A549 (cell line): ENCODE measurements at places on chromosomes 2 and 18.
A peak's percentile ranks its signal among the peaks of the same experiment; 100 is the strongest.

GRCh38 chr18:57687970-57688369 lies 66.3 kb upstream of the NARS1 start:
- no peak for DNase-seq

- no peak for DNase-seq
Measured at GRCh38 chr18:42614619-42615293, 500.7 kb downstream of the RIT2 start.

- no peak for DNase-seq
Measured at GRCh38 chr18:4854671-4855070, 342.4 kb downstream of the AKAIN1 start.

- DNase-seq, result no peak
Measured at GRCh38 chr18:60406721-60407120, 34.1 kb upstream of the MC4R start.

GRCh38 chr2:152961351-152961750 lies 242.9 kb downstream of the ARL6IP6 start:
- no peak for DNase-seq

GRCh38 chr2:46779447-46779941 lies 136.1 kb downstream of the MCFD2 start:
- DNase-seq, result no peak

GRCh38 chr2:178331474-178332432 lies 119.2 kb downstream of the PRKRA start:
- no peak for DNase-seq

DNA sequence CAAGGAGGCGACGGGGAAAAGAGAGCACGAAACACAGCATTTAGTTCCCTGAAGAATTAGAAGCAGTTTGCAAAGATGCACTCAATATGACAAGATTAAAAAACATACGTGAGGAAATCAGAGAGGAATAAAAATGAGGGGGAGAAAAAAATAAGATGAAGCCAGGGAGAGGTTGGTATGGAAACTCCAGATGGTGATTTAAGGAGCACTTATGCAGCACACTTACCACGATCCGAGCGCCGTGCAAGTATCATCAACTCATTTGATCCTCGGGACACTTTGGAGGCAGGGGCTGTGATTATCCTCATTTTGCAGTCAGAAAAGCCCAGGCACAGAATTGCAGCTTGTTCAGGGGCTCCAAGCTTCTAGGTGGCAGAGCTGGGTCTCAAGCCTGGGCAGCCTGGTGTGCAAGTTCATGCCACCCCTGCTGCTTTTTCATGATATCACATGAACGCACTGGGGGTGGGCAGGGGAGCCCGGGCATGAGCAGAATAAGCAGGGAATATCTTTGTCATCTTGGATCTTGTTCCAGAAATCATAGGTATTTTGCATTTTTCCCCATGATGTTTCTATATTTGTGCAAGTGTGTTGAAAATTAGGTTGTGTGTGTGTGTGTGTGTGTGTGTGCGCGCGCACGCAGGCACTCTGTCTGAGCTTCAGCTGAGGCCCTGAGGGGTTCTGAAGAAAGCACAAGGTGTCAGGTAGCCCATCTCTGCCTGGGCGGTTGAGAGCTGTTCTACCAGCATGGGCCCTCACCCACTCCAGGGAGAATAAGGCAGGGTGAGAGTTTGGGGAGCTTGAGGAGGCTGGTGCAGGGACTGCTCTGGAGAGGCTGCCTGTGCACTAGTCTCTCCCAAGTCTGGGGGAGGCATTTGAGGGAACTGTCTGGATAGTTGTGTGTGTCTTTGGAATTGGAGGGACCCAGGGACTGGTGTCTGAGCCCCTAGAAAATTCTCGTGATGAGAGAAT lies 25.0 kb upstream of the PDIA6 start:
- DNase-seq, result no peak

- DNase-seq, result peak; percentile 85
Measured at GRCh38 chr2:41828052-41828643, 219.7 kb upstream of the PKDCC start.

GRCh38 chr2:116716038-116716437 lies 1098.5 kb upstream of the DDX18 start:
- no peak for DNase-seq

DNA sequence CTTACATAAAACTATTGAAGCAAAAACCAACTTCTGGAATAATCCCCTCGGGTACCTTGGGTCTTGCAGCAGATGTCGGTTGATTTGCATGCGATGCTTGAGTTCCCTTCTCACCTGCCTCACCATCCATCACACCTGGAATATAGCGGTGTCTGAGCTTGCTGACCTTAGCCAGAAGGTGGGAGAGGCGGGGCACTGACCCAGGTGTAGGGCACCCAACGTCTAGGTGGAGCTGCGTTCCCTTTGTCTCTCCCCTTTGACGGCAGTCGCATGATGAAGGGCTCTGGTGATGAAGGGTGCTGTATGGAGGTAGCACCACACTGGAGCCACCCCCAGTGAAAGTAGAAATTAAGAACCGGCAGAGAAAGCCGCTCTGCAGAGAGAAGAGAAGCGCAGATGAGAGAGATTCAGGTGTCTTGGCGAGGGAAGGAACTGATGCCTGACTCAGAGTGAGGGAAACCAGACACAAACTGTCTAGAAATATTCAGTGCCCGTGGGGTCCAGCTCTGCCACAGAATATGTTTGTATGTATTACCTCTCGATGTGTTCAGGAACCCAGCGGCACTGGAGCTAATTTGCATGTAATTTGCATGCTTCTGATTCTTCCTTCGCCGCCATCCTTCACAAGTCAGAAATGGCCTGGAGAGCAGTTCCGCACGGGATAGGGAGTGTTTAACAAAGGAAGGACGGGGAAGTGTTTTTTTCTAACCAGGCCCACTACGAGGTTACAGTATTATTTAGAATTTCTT lies 19.4 kb upstream of the MBP start:
- DNase-seq, result no peak

DNA sequence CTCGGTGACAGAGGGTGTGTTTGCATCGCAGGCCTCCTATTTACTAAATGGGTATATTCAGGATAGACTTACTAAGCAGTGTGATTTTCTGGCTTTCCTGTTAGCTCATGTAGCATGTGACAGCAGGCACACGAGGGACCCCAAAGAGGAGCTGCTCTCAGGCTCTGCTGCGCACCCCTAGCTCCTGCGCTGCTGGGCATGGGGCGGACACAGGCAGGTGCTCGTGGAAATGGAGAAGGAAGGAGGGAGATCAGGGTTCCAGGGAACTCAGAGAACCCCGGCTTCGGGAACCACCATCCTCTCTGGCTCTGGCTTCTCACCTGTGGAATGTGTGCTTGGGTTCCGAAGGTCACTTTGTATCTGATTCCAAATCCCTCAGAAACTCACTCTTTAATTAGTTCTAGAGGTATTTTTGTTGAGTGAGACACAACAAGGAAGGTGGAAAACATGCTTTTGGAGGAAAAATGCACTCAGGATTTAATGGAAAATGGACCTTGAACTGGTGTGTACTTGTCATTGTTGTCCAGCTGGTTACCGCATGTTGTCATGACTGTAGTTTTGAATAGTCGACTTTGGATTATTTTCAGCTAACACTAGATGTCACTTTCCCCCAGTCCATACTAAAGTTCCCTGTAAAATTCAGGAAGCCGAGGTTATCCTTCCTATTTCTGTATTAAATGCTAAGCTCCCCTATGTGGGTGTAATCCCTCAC lies 3.5 kb downstream of the SNTG2 start:
- peak; percentile 20 for DNase-seq

DNA sequence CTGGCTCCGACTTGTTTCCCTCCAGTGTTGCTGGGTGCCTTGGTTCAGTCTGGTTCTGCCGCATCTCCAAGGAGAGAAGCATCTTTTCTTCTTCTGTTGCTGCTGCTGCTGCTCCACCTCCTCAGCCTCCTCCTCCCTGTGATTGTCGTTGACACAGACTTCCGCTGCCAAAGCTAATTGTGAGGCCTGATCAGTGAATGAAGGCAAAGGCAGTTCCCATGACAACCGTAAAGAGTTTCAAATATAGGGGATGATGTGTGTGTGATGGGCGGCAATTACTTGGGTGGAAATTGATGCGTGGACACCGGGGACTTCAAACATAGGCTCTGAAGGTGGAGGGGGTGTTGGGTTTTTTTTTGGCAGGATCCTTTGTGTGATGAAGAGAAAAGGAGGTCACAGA lies 13.7 kb downstream of the TET3 start:
- DNase-seq, result no peak

DNA sequence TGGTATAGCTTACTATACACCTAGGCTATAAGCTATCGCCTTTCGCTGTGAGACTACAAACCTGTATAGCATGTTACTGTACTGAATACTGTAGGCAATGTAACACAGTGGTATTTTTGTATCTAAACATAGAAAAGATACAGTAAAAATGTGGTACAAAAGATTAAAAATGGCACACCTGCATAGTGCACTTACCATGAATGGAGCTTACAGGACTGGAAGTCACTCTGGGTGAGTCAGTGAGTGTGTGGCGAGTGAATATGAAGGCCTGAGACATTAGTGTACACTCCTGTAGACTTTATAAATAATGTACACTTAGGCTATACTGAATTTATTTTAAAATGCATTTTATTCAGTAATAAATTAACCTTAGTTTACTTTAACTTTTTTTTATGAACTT lies 258.2 kb upstream of the SP5 start:
- no peak for DNase-seq

GRCh38 chr2:19839438-19839837 lies 62.3 kb downstream of the TTC32 start:
- no peak for DNase-seq

GRCh38 chr2:132665401-132666140 lies 4.4 kb downstream of the LYPD1 start:
- no peak for DNase-seq

DNA sequence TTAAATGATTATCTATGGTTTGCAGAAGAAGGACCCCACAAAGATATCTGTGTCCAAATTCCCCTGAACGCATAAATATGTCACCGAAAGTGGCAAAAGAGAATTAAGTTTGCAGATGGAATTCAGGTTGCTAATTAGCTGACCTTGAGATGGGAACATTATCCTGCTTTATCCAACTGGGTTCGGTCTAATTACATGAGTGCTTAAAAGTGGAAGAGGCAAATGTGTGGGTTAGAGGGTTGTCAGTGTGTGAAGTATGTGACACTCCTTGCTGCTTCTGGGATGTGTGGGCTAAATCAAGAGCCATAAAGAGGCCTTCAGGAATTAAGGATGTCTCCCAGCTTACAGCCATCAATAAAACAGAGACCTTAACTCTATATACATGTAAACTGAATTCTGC lies 53.5 kb downstream of the CDH19 start:
- no peak for DNase-seq

- DNase-seq, result no peak
Measured at GRCh38 chr2:186913870-186914269, 64.9 kb upstream of the ZSWIM2 start.

DNA sequence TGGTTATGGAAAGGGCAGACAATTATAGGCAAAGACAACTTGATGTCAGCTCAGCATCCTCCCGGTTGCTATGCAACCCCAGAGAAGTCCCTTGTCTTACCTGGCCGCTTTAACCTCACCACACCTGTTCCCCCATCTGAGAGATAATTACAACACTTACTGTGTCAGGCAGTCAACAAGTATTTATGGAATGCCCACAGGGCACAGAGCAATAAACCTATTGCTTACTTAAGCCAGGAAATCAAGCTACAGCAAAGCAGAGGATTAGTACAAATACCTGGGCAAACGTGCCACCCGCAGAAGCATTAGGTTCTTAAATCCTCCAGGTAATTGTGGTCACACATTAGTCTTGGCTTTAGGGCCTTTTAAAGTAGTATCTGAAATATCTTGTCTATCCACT lies 320.4 kb upstream of the REV1 start:
- DNase-seq, result no peak

GRCh38 chr2:230972046-230972445 lies 23.9 kb upstream of the SPATA3 start:
- no peak for DNase-seq

GRCh38 chr2:221142341-221142740 lies 429.8 kb downstream of the EPHA4 start:
- DNase-seq, result no peak

- peak; percentile 25 for DNase-seq
Measured at GRCh38 chr18:23740105-23740830, 51.0 kb downstream of the LAMA3 start.

DNA sequence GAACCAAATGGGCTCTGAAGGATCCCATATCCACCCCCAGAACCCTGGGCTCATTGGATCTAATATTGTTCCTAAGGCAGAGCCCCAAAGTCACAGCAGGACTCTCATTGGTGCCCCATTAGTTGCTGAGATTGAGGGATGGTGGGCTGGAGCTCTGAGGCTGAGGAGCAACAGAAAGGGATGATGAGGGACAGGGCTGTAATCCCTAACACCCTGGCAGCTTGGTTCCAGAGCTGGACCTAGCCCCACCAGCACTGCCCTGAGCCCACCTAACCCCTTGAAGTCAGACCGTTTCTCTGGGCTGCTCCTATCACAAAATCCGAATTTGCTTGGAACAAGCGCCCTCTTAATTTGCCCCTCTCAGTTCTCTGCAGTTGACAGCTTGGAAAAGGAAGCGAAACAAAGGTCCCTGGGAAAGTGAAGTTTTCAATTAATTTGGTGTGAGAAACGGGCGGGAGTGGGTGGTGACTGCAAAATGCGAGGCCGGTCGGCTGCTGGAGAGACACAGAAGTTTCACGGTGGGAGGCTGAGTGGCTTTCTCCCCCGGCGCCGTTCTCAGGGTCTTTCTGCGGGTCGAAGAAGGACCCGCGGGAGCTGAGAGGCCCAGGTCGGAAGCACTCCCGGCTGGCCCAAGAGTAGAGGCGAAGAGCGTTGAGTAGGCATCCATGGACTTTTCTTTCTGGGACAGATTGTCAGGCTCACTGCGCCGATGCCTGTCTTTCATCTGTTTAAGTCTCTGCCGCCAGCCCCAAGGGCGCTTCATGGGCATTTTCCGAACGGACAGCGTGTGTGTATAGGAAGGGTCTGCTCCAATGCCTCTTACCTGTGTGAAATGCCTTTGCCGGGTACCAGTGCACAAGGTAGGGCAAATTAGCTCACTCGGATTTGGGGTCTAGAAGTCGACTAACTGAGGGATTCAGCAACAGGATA lies 927 bp upstream of the HOXD13 start:
- DNase-seq, result no peak

GRCh38 chr2:172093416-172094293 lies 8.3 kb downstream of the DLX1 start:
- DNase-seq, result no peak

- DNase-seq, result no peak
Measured at GRCh38 chr2:172143817-172144216, 41.1 kb upstream of the DLX2 start.

DNA sequence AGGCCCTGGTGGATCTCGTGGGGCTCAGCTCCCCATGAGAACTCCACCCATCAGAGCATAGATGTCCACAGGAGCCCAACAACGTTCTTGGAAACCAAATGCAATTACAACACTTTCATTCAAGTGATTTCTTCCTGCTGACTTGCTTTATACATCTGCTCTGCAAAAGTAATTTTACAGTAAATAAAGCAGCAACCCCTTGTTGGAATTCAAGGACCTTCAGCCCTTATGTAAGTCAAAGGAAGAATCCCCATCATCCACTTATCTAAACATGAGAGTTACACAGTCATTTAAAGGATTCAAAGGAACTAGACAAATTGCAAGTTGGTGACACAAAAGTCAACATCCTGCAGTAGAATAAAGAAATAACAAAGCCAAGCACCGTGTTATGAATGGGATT lies 17.1 kb upstream of the ANTXR1 start:
- DNase-seq, result no peak

GRCh38 chr2:172440795-172441194 lies 13.4 kb downstream of the ITGA6 start:
- no peak for DNase-seq

GRCh38 chr18:47779381-47779780 lies 151.1 kb downstream of the SMAD2 start:
- no peak for DNase-seq
